ENCODE measurements at places on chromosomes 12 and 14.

DNA sequence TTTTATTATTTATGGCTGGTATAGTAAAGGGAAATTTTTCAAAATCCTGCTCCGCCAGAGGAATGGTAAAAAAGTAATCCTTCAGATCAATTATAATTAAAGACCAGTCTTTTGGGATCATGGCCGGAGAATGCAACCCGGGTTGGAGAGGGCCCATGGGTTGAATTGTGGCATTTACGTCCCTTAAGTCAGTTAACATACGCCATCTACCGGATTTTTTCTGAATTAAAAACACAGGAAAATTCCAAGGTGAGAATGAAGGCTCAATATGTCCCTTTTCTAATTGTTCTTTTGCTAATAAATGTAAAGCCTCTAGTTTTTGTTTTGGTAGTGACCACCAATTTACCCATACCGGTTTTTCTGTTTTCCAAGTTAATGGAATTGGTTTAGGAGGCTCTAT, 602.8 kb downstream of the ALG10 start:
- no peak for DNase-seq

DNA sequence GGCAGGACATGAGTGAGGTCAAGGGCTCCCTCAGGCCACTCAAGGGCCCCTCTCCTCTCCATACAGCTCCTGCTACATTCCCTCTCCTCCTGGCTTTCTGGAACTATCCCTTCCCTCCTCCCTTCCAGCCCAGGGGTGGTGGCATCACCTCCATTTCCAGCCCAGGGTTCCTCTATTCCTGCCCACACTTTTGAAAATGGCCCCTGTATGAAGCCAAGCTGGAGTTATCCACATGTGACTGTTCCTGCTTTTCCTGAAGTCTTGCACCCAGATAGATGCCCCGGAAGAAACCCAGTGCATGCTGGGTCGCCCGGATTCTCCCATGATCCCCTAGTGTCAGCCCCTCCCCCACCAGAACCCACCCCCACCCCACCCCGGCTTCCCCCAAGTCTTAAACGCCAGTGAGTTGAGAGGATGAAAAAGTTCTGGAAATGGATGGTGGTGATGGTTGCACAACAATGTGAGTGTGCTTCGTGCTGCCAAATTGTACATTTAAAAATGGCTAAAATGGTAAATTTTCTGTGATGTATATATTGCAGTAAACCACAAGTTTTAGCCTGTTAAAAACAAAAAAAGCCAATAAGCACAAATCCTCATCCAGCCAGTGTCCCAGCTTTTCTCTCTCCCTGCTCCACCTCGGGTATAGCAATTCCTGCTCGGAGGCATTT, 136.9 kb downstream of the SCARB1 start:
- no peak for DNase-seq

DNA sequence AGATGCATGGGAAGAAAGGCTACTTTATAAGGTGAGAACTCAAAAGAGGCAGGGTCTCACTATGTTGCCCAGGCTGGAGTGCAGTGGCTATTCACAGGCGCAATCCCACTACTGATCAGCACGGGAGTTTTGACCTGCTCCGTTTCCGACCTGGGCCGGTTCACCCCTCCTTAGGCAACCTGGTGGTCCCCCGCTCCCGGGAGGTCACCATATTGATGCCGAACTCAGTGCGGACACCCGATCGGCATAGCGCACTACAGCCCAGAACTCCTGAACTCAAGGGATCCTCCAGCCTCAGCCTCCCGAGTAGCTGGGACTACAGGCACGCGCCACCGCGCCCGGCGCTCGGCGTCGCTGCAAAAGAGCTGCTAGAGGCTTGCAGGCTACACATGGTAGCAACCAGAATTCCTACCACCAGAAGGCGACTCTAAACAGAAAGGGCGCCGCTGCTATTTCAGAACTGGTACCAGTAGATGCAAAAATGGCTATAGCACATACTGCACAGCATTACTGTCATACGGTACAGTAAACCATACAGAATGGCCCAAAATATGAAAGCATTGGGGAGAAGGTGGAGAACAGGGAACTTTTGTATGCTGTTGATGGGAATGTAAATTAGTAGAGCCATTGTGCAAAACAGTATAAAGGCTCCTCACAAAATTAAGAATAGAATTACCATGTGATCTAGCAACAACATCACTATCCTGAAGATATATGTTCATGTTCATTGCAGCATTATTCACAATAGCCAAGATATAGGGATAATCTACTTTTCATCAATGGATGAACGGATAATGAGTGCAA, 1.2 kb upstream of the NEMF start:
- no peak for DNase-seq

GRCh38 chr14:89941830-89942377, 12.6 kb downstream of the EFCAB11 start:
- no peak for DNase-seq

DNA sequence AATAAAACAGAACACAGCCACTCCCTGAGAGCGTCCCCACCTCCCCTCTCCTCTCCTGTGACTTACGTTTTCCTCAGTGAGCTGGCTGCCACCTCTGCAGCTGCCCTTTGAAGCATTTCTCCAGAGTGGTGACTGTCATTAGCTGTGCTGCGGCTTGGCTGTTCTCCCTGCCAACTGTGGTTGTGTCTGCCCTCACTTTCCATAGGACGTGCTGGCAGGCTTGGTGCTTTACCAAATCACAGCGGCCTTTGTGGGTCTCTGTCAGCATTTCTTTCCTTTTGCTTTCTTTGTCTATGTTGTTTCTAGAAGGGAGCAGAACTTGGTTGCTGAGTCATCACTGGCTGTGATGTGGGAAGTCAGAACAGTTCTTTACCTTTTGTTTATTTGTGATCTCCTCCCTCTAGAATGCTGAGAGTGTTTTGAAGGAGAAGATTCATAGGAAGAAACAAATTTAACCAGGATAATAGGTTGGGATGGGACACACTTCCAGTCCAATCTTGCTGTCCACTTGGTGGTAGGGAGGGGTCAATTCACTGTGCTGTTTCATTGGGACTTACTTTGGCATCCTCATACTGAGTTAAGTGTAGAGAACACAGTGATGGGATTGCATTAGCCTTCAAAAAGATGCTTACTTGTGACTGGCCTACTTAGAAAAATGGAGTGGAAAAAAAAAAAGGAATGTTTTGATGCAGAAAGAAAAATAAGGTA, 88.2 kb downstream of the TMX1 start:
- no peak for DNase-seq
